ENCODE measurements at places on chromosomes 2 and 18.

DNA sequence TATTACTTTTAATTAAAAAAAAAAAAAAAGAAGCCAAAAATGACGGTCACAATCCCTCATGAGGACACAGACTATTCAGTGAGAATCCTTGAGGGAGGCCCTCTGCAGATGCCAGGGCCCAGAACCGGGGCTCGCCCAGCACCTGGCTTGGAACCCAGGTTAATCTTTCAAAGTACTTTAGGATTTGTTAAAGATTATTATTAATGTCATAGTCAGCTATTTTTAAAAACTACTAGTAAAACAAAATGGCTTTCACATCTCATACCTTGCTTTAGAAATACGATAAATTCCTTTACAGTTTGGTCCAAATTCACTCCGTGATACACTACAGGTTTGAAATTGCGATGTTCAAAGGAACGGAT lies 27.1 kb downstream of the C2orf76 start:
- no peak for DNase-seq

DNA sequence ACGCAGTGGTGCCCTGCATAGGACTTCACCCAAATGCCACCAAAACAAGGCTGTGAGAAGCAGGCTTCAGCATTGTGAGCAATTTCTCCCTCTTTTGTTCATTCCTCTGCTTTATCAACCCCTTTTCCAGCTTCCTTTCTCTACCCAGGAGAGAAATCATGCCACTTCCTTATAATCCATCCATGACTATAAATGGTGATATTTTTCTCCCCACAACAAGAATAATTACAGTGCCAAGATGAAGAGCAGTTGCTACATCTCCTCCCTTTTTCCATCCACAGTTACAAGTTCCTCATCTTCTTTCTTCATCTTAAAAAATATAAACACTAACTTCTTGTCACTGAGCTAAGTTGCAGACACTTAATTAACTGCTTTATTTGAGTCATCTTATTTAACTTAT lies 167.2 kb downstream of the ANTXR1 start:
- DNase-seq, result no peak

- DNase-seq, result no peak
Measured at GRCh38 chr2:240161087-240161750, 20.8 kb upstream of the OTOS start.

- DNase-seq, result no peak
Measured at GRCh38 chr2:33167622-33168245, 221.0 kb downstream of the LTBP1 start.

GRCh38 chr2:231911381-231911780 lies 14.8 kb downstream of the NPPC start:
- no peak for DNase-seq

GRCh38 chr2:173395567-173396351 lies 41.1 kb downstream of the CDCA7 start:
- no peak for DNase-seq

DNA sequence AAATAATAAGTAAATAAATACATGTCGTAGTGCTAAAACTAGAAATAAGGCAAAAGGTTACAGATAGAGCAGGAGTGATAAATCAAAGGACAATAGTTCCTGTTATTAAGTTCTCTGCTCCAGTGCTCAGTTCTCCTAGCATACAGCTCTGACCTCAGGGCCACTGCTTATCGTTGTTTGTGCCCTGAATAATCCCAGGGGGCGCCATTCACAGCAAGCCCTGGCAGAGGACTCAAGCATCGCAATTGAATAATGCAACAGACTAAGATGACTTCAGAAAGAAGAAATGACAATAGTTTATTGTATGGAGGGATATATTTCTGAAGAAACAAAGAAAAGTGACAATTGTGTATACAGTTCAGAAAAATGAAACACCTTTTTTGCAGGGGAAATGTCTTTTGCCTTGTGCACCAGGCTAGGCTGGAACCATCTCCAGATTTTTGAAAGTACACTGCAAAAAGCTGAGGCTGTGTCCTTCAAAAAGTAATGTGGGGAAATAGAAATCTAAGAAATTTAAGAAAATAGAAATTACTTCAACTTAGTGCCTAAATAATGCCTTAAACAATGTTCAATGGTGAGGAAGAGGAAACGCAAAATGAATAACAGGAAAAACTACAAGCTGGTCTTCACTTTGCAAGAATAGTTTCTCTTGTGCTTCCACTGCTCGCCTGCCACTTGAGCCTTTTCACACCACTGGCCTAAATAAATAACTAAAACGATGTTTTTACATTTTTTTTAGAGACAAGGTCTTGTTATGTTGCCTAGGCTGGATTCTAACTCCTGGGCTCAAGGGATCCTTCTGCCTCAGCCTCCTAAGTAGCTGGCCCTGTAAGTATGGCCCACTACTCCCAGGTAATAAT lies 19.0 kb upstream of the CCNYL1 start:
- peak; percentile 60 for DNase-seq

DNA sequence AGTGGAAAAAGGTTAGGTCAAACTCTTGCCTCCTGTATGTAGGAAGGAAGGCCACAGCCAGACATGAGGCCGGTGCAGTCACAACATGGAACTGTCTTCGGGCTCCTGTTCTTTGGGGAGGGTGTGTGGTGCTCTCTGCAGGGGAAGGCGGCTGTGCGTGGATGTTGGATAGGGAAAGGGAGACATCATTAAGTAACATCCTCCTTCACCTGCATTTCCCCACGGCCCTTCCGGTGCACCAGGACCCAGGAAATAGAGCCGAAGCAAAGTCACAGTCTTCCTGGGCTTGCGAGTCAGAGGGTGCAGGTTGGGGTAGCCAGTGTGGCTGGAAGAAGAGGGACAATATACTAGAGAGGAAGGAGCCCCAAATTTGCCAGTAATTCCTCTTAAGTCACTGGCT lies 78.9 kb upstream of the SMAD7 start:
- DNase-seq, result no peak

- no peak for DNase-seq
Measured at GRCh38 chr18:38982072-38982471, 1416.5 kb upstream of the CELF4 start.

DNA sequence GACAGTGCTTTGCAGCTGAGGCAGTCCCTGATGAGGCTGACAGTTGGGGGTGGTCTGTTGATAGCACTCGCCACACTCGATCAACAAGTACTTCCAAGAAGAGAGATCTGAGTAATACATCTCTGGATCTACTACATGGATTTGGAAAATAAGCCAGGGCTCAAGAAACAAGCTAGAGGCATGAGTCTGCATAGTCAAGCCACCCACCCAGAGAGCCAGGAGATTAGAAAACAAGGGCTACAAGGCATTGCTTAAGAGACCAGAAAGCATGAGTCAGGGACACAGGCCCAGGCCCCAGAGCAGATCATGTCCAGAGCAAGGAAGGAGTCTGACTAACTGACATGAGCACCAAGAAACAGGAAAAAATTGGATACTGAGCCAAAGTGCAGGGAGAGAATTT lies 196.9 kb upstream of the CWC22 start:
- no peak for DNase-seq

DNA sequence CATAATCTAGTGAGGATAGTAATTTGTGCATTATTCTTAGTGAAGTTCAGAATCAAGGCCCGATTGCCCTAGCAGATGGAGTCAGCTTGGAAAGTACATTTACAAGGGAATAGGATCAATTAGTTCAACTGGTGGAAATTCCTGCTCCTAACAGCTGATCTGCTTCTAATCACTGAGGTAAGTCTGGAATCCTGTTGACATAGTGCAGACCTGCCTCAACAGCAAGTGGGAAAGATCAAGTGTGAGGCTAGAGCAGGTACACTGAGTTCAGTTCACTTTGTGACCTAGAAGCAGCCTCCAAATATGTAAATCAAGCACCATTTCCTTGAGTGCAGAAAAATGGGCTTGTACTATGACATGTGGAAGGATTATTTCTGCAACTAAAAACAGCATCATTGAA lies 111.2 kb upstream of the NOSTRIN start:
- no peak for DNase-seq

DNA sequence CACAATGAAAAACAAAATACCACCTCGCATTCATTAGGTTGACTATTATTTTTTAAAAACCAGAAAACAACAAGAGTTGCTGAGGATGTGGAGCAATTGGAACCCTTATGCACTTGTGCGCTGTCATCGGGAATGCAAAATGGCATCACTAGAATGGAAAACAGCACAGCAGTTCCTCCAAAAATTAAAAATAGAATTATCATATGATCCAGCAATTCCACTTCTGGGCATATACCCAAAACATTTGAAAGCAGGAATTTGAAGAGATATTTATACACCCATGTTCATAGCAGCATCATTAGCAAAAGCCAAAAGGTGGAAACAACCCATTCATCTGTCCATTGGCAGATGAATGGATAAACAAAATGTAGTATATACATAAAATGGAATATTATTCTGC lies 11.9 kb upstream of the NMUR1 start:
- no peak for DNase-seq

DNA sequence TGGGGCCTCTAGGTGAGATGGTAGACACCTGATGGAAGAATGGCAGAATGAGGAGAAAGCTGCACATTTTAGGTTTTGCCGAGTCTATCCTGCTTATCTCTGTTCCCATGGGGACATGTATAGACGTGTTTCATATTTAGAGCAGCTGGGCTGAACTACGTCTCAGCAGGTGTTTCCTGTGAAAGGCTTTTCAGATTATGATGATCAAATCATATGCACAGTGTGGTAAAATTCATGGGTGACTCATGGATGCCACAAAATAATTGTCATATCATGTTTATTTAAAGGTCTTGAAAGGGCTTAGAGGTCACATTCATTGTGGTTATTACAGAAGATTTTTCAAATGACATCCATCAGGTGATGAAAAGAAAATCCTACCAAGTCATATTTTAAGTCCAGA lies 90.5 kb downstream of the ICOS start:
- no peak for DNase-seq

DNA sequence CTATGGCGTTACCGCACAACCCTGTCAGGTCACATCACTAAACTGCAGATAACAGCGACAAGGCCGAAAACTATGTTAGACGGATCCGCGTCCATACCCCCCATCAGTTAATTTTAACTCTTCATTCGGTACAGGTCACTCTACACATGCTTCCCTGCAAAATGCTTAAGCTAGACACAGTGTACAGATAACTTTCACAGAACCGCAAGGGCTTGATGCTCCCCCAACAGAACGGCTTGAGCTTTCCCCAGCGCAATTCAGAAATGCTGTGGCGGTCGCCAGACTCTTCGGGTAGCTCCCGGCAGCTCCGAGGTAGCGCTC lies 283 bp upstream of the RBBP8 start:
- DNase-seq, result no peak

DNA sequence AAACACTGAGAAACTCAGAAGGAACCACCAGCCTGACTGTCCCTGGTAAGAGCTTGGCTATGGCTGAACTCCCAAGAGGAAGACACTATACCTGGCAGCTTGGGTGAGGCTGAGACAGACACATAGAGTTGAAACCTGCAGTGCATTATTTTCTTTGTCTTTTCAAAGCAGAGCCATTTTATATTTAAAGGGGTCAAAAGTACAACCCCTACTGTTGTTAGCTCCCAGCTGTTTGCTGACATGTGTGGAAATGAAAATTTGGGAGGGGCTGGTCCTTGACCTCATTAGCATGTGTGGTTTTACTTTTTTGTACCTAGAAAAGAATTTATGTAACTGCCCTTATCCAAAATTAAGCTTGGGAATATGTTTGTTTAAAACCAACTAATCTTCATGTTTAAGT lies 309.0 kb downstream of the RPRM start:
- no peak for DNase-seq

DNA sequence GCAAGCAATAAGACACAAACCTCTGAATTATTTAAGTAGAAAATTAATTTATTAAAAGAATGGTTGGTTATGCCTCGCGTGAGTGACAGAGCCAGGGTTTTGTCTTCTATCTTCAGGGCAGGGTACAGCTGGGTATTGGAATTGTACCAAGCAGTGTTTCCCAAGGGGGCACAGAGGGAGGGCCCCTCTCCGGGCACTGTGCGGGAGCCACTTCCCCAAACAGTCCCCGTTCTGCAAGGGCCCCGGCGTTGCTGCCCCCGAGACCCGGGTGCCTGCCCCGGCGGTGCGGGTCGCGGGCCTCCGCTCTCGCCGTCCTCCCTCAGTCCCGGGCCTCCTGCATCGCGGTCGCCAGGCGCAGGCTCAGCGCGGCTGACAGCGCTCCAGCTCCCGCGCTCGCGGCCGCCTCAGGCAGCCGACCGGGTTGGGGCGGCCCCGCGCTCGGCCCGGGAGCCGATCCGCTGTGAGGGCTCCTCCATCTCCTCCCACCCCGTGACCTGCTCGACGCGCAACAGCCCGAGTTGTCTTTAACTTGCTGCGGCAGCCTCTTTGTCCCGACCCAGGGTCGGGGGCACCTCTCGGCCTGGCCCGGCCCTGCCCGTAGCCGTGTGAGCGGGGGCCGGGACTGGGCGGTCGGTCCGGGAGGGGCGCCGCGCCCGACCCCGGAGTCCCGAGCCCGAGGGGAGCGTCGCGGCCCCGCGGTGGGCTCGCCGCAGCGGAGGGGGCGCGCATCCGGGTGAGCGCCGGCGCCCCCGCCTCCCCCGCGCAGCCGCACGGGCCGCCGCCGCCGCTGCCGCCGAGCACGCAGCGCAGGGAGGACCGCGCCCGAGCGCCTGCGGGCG lies 620 bp upstream of the GALNT1 start:
- DNase-seq, result peak; percentile 55

DNA sequence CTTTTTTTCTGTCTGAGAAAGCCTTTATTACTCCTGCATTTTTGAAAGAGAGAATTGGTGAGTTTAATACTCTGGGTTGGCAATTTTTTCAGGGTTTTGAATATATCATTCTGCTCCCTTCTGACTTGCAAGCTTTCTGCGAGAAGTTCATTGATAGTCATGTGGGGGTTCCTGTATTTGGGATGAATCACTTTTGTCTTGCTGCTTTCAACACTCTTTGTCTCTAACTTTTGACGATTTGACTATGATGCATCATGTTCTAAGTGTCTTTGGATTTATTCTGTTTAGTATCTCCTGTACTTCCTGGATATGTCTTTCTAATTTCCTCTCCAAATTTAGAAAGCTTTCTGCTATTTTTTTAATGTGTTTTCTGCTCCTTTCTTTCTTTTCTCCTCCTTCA lies 41.0 kb upstream of the SLC9A2 start:
- no peak for DNase-seq

DNA sequence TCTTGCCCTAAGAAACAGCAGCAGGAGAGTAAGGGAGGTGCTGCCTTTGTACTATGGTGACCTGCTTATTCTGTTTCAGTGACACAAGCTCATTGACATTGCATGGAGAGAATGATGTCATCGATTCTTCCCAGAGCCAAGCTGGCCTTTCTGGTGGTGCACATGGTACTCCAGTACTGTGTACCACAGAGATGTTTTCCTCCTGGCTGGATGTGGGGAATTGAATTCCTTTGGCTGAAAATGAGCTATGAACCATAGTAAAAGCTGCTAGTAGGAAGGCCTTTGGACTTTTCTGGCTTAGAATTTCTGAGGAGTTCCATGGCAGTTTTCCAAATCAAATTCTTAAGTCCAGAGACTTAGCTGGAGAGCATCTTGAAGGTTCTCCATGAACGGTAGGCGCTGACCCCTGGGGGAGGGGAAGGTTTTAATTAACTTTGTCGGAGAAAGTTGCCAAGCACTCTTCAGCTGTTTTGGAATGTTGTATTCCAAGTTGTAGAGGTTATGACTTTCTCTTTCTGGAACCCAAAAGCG lies 17.1 kb upstream of the B3GNT2 start:
- DNase-seq, result no peak

DNA sequence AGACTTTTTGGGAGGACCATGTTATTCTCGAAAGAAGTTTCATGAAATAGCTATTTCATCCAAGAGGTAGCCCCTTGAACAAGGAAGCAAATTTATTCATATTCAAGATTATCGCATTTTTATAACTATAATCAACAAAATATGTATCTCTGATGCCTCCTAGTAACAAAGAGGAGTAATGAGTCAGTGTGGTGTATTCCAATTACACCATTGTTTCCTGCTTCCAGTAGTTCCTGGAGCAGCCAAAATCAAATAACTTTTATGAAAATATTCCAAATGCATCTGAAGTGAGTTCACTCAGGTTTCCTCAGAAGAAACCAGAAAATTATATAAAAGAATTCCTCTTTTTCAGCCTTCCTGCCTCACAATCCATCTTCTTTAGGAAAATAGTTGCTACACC lies 43.0 kb downstream of the ANKRD36B start:
- DNase-seq, result no peak

Measured in ACHN (cell line).